ENCODE measurements at places on chromosomes 13 and 19.

DNA sequence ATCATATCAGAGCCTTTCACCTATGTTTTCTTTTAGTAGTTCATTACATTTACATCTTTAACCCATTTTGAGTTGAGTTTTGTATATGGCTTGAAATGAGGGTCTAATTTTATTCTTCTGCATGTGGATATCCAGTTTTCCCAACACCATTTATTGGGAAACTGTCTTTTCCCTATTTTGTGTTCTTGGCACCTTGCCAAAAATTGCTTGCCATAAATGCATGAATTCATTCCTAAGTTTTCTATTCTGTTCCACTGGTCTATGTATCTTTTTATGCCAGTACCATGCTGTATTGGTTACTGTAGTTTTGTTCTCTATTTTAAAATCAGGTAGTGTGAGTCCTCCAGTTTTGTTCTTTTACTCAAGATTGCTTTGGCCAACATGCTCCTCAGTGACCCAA, 144.0 kb upstream of the OBI1 start:
- no peak for DNase-seq

DNA sequence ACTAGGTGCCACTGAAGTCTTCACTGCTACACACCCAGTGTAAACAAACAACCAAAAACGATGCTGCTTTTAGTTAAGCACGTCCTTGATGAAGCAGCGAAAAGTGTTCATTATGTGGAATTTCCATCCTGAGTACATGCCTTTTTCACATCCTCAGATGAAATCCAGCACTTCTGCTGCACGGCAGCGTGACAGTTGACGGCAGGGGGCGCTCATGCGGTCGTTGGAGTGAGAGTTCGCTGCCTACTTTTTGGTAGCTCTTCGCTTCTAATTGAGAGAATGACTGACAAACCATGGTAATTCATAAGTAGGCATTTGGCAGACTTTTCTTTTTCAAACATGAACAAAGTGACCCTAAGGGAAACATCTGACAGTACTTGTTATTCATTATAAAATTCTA, 1124.9 kb downstream of the EFNB2 start:
- no peak for DNase-seq

DNA sequence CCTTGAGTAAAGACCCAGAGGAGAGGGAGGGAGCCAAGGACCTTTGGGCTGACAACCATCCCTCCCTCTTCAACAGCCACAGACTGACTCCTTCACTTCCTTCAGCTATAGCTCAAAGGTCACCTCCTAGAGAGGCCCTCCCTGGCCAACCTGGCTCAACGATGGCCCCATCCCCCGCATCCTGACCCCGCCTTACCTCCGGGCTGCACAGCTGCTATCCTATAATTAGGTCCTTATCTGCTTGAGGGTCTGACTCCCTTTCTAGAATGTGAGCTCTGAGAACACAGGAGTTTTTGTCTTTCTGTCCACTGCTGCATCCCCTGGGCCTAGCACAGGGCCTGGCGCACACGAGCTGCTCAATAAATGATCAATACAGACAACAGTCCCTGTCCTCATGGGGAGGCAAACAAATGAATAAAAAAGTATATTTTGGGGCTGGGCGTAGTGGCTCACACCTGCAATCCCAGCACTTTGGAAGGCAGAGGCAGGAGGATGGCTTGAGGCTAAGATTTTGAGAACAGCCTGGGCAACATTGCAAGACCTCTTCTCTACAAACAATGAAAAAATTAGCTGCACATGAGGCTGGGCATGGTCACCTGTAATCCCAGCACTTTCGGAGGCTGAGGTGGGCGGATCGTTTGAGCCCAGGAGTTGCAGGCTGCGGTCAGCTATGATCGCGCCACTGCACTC, 6.6 kb upstream of the LGALS4 start:
- no peak for DNase-seq

DNA sequence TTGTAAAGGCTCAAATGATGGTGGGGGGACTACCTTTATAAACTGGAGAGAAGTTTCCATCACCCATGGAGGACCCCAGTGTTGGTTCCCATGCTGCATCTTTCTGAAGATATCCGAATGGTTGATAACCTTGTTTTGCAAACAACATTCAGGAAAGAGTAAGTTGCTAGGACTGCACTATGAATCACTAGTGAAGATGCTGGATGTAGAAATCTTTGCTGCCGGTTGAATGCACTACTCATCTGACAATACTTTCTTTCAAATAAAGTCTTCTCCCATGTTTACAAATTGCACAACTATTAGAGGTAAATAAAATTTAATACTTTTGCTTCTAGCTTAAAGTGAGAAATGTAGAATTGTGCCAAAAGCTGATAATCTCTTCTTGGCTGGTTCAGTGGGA, 198.4 kb upstream of the SLITRK6 start:
- DNase-seq = no peak

DNA sequence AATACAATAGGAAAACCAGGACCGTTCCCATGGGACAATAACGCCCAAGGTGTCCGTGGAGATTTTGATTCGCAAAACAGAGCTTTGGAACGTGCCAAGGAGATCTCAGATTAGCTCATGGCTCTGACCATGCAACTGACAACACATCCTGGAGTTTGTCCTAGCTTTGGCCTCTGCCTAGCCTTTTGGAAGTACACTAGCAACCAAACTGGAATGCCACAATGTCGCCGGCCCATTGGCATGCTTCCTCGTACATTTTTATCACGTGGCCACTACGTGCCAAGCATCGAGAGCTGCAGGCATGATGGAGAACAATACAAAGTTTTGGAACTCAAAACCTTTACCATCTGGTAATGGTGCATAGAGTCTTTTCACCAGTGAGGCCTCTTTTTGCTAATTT, 256.5 kb downstream of the DCLK1 start:
- no peak for DNase-seq

Measured in CD4-positive, alpha-beta T cell treated with Interleukin-4 for 4 hours (primary cell).